Frontal cortex (tissue), 4 donors: ENCODE measurements at places on chromosomes 7 and 10. TPM values are rescaled to one million over a fixed set of nuclear protein-coding genes. Genes with fewer than 3 reads are reported as not detected.

Gene CYP26C1
- under 0.01 TPM for total RNA-seq

Gene GIMAP1
- 0.82 TPM for total RNA-seq

Gene ZRANB1
- total RNA-seq = 84.8 TPM

Gene NT5C3A
- 85.6 TPM for total RNA-seq

Gene OLAH
- total RNA-seq = 0.41 TPM

Gene PGAM2
- total RNA-seq = 4.5 TPM

Gene ECHDC3
- 1.6 TPM for total RNA-seq
